ENCODE measurements at places on chromosomes 5 and 9.

GRCh38 chr5:157271740-157272271 lies 5.9 kb downstream of the CYFIP2 start:
- DNase-seq = no peak

DNA sequence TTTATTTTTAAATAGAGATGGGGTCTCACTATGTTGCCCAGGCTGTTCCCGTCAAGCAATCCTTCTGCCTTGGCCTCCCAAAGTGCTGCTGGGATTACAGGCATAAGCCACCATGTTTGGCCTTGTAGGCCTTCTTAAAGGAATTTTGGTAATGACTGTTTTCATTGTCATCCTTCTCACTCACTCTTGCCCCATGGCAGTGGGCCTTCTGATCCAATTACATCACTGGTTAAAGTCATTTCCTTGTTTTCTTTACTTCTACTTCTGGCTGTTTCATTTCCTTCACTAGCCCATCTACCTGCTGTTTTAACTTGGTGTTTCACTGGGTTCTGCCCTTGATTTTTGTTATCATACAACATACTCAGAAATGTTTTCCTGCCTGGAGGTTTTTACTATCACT lies 20.1 kb upstream of the NIM1K start:
- DNase-seq = no peak

GRCh38 chr5:34827588-34828506 lies 11.1 kb upstream of the TTC23L start:
- DNase-seq = no peak

- DNase-seq = no peak
Measured at GRCh38 chr5:11928909-11929308, 24.7 kb upstream of the CTNND2 start.

GRCh38 chr9:114247077-114247476 lies 75.8 kb upstream of the ORM1 start:
- DNase-seq = no peak

DNA sequence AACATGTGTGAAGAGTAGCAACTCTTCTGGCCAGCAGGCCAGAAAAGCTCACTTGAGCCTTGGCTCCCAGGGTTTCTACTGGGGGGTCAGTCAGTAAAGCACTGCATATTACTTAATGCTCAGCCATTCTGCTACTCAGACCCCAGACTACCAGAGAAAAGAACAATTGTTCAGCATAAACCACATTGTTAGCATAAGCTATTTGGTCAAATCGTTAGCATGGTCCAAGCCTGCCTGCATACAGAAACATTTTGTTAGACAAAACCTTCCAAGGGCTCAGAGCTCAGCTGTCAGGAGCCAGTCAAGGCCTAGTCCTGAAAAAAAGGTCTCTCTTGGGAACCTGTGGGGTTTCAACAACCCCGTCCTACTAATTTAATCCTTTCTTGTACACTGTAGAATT lies 449.3 kb downstream of the PRR16 start:
- DNase-seq = no peak

DNA sequence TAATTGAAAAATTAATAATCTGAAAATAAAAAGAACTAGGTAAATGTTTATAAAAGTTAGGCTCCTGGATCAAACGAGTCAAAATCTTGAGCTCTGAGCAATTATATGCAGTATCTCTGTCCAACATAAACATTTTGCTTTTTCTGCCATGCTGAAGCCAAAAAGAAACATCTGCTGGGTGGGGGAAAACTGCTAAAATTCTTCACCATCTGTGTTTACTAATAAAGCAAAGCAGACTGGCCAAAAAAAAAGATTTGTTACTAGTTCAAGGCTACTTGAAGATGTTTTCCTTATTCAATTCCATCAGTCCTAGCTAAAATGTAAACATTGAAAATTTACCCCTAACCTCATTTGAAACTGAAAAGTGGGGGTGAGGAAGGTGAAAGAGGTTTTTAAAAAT lies 29.7 kb downstream of the GTF3C4 start:
- no peak for DNase-seq

- DNase-seq = no peak
Measured at GRCh38 chr9:126147186-126147935, 179.3 kb upstream of the MVB12B start.

GRCh38 chr5:68771221-68771620 lies 322.6 kb upstream of the SLC30A5 start:
- DNase-seq = no peak

- no peak for DNase-seq
Measured at GRCh38 chr9:72428329-72428728, 63.3 kb upstream of the ZFAND5 start.

DNA sequence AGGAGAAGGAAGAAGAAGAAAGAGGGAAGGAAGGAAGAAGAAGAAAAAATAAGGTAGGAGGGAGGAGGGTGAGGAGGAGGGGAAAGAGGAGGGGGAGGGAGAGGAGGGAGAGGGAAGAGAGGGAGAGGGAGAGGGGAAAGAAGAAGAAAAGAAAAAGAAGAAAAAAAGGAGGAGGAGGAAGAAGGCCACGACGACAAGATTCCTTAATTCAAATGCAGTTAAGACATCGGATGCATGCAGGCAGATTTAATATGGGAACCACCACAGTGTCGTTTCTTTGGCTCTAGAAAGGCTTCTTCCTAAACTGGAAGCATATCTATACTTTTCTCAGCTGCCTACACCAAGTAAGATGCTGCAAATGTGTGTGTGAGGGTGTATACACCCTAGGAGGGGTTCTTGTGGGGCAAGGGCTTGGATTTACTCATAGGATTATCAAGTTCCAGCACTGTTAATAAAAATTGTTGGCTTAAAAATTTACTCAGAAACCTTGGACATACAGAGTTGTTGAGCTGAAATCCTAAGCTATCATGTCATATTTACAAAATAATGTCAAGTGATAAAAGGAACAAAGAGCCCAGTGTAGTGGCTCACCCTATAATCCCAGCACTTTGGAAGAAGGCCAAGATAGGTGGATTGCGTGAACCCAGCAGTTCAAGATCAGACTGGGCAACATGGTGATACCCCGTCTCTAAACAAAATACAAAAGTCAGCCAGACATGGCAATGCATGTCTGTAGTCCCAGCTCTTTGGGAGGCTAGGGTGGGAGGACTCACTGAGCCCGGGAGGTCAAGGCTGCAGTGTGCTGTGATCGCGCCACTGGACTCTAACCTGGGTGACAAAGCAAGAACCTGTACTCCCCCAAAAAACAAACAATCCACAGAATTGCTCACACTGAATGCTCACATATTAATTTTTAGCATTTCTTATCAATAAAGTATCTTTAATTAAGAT lies 108.5 kb downstream of the UBAP2 start:
- no peak for DNase-seq

DNA sequence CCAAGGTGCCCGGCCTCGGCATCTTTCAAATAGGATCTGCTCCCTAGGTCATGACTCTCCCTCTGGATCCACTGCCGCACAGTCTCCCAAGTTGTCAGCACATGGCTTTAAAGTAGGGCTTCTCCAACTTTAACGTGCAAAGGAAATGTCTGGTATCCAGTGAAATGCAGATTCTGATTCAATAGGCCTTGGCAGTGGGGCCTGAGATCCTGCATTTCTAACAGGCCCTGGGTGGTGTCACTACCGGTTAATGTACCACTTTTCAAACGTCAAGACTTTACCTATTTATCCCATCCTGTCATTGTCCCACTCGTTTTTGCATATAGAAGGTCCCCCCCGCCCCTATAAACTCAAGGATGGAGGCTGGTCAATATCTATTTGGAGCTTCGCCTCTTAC lies 137.6 kb upstream of the ZNF618 start:
- DNase-seq = no peak

DNA sequence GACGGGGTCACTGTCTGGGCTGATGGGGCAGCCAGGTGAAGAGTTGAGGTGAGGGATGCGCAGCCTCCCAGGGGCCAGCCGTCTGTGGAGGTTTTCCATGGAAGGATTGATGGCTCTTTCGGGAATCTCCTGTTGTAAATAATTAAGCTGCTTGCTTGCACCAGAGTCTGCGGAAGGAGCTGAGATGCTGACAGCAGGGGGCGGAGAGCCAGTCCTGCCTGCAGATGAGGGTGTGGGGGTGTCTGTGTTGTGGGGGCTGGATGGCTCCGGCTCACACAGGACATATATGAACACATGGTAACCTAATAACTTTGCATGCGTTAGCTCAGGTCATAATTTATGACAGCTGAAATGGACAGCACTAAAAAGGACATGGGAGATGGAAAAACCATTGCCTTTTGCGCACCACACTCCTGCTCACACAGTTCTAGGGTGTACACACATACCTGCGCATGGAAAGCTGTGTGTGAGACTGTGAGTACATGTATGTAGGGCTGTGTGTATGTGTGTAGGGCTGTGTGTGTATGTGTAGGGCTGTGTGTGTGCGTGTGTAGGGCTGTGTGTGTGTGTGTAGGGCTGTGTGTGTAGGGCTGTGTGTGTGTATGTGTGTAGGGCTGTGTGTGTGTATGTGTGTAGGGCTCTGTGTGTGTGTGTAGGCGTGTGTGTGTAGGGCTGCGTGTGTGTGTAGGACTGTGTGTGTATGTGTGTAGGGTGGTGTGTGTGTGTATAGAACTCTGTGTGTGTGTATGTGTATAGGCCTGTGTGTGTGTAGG lies 36.8 kb upstream of the SEMA4D start:
- no peak for DNase-seq

- DNase-seq = no peak
Measured at GRCh38 chr9:34592895-34593601, 3.5 kb upstream of the CNTFR start.

- no peak for DNase-seq
Measured at GRCh38 chr9:123680352-123680751, 249.6 kb downstream of the DENND1A start.

DNA sequence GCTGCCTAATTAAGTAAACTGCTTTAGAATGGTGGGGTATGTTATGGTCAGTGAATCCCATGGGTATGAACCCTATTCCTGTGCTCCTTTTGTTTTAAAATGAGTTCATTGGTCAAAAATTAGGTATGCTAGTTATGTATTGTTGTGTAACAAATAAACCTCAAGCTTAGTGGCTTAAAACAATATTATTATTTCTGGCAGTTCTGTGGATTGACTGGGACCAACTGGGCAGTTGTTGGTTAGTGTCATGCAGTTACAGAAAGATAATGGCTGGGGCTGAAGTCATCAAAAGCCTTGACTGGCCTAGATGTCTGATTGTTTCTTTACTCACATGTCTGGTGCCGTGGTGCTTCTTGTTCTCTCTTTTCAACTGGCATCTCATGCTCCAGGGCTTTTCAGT lies 8.9 kb upstream of the PTAR1 start:
- no peak for DNase-seq

DNA sequence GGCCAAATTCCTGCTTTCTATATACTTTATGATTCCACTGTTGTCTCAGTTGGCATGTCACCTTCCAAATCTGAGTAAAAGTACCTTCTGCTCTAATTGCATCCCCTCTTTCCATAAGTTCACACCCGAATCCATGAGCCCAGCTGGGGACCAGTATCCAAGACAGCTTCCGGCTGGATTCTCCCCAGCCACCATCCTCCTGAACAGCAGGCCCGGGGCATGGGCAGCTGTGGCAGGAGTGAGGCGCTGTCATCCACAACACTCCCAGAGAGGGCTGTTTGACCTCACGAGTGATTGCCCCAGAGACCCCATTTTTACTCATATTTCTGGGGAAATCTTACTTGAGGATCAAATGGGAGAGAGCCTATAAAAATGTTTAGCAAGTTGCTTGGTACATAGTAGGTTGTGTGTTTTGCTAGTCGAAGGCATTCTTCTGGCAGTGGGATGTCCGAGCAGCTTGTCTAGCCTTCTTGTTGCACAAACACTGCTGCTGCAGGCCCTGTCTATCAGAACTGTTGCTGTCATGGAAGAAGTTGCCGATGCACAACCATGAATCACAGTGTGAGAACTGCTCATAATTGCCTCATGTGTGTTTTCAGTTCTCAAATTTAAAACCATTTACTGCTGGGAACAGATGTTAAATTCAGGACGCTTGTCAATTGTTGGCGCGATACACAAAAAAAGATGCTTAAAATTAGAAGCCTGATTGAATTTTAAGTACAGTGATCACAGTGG lies 93.8 kb downstream of the HSPA4 start:
- DNase-seq = peak; percentile 5

DNA sequence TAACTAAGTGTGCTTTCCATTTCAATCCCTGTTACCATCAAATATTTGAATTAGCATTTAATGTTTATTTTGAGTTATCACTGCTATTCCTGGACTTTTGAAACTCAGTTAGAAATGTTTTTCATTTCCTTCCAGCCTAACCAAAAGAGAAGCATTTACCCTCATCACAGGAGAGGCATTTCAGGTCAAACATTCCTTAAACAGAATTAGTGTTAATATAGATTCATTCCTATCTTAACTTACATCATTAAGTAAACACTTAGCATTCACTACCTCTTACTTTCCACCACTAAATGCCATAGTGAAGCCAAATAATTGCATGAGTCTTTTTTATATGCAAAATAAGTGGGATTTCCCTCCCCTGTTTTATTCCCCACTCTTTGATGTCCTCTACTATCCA lies 136.6 kb upstream of the OR13F1 start:
- DNase-seq = no peak

DNA sequence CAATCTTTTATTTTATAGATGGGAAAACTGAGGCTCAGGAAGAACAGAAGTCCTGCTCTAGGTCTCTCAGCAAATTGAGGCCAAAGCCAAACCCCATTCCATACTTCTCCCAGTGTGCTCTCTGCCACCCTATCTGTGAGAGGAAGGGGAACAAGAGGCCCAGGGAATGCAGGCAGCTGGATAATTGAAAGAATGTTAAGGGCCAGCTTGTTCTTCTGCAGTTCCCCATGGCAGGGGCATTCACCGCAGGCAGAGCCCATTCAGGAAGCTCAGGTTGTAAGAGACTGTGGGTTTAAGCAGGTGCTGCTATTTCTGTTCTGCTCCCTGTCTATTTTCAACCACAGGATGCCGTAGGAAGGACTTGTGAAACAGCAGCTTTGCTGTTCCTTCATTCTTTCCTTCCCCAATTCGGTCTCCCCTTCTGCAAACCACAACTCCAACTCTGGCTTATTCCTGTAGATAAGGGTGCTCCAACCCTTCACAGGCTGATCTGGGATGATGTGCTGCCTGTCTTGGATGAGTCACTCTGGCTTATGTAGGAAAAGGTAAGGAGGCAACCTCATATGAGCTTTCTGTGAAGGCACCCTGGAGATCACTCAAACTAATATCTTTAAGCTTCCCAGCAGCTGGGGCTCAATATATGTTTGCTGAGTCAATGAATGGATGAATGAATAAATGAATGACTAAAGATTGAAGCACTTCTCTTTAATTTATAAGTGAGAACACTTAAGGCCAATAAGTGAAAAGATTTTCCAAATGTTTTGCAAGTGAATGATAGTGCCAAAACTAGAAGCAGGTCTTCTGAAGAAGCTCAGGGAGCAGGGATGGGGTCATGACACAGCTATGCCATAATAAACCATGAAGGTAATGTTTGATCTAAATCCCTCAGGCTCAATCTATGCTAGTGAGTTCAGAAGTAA lies 377.6 kb downstream of the BRINP1 start:
- DNase-seq = no peak

DNA sequence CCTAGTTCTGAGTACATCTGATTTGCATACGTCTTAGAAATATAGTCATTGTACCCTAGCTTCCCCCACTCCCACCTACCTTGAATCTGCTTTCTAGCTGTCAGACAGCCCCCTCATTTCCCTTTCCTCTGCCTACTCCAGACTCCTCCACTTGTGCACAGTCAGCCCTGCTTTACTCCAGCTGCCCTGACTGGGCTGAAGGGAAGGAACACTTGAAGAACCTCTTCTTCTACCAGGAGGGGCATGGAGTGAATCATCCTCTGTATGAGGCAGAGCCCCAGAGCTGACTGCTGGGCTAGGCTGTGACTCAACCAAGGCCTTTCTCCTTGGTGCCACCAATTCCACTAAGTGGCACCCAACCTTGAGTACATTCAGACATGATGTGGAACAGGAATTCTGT lies 18.1 kb upstream of the ZFR start:
- DNase-seq = no peak
